ENCODE measurements at places on chromosomes 1 and 21. TPM values are rescaled to one million over a fixed set of nuclear protein-coding genes. Genes with fewer than 3 reads are reported as not detected.

- no peak for DNase-seq
Observed at GRCh38 chr1:36387141-36387949, 1.6 kb upstream of the STK40 start.

- no peak for DNase-seq
Observed at GRCh38 chr1:234582681-234583301, 27.2 kb downstream of the IRF2BP2 start.

DNA sequence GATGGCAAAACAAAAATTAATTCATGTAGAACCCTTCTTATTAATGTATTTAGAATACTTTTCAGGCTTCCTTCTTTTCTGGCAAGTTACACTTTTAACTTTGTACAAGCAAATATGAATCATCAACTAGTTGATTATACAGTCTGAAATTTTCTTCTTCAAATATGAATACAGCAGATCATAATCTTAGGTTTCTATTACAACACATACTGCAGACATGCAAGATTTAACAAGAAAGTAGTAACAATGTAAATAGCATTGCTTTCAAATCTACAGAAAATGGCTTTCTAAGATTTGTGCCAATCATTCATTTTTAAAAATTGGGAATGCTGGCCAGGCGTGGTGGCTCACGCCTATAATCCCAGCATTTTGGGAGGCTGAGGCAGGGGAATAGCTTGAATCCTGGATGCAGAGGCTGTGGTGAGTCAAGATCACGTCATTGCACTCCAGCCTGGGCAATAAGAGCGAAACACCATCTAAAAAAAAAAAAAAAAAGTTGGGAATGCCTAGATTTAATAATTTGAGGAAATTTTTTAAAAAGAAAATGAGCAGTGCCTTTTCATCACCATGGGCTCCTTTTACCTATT, 68.4 kb upstream of the DPYD start:
- no peak for DNase-seq

DNA sequence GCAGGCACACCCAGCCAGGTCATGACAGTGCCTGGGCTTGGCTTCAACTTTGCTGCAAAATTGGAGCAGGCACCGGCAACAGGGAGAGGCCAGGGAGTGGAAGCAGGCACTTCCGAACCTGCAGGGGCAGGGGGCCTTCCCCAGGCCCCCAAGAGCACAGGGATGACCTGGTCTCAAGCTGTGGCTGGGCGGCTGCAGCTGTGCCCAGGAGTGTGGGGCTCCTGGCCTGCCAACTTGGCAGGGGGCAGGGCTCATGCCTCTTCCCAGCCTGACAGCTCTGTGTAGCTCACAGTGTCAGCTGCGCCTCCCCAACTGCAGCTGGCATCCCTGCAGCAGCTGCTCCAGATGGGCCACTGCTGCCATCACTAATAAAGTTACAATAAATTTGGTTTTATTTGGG, 51.5 kb upstream of the SCYL3 start:
- DNase-seq = no peak

DNA sequence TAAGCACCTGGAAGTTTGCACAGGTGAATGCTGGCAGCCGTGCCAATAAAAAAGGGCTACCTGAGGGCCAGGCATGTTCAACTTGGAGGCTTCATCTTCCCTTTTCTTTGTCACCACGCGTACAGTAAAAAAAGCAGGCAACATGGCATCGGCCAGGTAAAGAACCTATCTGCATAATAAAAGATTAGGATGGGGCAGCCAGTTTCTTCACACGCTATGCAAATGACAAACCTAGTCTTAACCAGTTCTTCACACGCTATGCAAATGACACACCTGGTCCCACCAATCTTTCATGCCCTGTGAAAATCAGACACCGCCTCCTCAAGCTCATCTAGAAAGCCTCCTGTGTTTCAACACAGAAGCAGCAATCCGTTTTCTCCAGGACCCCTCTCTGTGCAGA, 413.4 kb downstream of the HLX start:
- no peak for DNase-seq

- peak; percentile 60 for DNase-seq
Observed at GRCh38 chr21:38798481-38798882, 7.2 kb upstream of the ETS2 start.

DNA sequence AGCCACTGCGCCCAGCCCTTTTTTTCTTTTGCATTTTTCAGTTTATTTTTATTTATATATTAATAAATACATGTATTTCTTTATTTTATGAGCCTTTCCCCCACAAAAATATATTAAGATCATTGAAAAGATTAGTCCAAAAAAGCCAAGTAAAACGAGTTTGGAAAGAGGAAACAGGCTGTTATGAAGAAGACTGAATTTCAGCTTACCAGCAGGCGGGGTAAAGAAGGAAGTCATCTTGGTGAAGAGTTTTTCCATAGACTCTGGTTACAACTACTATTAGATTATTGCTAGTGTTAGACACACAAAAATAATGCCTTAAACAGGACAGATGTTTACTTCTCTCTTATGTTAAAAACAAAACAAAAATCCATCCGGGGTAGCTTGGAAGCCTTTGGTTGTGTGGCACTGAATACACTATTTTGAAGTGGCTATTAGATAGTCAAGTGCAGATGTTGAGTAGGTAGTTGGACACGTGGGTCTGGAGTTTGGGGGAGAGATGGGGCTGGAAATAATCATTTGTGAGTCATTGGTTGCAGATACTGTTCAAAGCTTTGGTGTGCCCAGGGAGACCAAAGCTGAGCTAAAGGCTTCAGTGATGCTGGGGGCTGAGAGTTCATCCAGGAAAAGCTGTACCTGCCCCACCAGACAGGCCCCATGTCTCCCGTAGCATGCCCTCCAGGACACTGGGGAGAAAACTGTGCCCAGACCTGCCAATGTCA, 8.7 kb upstream of the LRRC71 start:
- no peak for DNase-seq

DNA sequence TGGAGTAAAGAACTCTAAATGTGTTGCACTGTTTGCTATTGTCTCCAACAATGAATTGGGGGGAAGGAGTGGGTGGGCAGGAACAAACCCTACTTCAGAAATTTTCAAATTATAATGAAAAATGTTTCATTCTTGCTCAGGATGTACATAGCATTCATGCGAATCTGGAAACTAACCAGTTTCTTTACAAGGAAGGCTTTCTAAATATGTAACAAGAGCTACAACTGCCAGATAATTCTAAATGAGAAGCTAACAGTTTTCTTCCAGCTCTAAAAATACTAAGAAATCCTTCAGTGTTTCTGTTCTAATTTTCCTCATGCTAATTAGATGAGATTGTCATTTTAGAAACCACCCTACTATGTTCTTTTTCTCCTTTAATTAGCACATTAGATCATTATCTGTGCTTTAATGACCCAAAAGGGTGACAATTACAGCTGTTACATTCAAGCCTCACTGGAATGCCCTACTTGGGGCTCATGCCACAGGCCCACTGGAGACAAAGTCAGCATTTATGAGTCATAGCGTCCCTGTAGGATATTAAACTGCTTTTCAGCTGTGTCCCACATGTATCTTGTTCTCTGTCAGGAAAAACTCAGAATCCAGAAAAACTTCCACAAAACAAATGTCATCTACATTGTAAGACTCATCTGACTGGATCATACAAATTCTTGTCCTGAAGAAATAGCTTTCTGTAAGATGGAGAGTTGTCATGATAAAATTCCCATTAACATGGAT, 804.6 kb upstream of the CXADR start:
- no peak for DNase-seq

DNA sequence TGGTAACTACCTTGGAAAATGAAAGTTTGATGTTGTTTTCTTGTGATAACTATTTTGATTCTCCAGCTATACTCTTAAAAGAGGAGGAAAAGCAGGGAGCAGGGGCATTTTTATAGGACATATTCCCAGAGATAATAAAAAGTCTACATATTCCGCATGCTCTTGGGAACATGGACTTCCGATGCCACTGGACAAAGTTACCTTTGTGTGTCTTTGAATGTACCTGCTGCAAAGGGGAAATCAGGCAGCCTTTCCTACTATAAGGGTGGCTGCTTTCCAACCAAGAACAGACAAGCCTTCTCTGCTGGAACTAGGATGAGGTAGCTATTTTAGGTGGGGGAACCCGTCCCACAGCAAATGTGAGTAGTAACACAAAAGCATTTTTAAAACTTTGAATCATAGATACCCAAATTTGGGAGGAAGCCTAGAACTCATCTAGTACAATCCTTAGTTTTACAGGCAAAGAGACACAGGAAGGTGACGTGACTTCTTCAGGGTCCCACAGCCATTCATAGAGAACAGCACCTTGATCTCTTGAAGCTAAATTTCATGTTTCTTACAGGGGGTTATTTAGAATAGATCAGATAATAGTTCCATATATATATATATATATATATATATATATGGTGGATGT, 179.9 kb downstream of the FASLG start:
- no peak for DNase-seq

DNA sequence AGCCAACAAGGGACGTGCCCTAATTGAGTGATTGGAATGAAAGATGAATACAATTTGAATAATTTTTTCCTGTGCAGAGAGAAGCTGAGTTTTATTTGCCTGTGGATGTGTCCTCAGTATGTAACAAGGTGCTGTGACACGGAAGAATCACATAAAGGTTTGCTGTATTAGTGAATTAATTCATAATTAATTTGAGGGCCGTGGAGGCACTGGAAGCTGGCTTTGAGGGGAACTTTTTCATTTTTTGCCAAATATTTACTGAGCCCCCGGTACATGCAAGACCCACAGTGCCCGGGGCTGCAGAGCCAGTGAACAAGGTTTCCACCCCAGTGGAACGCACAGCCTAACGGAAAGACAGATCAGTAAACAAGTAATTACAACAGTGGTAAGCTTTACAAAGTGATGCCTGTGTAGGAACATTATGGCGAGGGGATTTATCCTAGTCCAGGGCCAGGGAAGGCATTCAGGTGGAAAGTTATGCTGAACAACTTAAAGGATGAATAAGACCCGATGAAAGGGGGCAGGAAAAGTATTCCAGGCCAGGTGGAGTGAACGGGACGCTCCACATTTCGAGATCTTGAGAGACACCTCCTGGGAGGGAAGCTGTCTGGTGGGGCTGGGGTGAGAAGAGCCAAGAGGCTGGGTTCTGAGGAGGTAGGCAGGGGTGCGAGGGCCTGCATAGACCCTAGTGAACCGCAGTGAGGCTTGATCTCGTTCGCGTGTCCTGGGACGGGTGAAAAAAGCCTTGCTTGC, 773 bp upstream of the RCC2 start:
- no peak for DNase-seq

GRCh38 chr1:246447501-246447900, 59.6 kb downstream of the SMYD3 start:
- no peak for DNase-seq

GRCh38 chr21:31283025-31283424, 61.0 kb downstream of the TIAM1 start:
- no peak for DNase-seq

DNA sequence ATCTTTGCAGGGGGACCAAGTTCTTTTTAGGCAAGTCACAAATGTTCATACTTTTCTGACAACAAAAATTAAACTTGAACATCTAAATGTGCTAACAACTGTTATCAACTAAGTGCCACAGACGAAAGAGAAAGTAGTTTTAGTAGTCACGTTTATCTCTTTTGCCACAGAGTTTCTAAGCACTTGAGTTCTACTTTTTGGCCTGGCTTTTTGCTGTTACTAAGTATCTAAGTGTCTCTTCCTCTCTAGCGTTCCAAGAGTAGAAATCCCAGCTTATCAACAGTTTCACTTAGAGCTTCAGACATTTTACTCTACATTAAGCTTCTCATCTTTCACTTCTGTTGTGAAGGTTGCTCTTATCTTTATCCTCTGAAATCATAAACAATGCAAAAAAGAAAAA, 34.2 kb downstream of the GATAD2B start:
- no peak for DNase-seq

DNA sequence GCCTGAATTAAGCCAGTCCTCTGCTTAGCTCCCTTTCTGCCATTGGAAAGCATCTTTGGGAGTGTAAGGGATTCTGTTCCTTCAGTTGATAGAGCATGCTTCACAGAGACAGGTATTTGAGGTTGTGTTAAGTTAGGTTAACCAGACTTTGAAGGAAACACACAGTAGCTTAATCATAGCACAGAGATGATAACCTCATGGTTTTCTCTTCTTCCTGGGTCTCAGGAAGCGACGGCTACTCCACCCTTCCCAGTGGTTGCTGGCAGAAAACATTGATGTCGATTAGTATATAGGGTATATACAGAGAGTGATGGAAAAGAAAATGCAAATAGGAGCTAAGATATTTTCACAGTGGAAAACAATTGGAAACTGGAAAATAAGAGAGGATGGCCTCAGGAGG, 42.0 kb downstream of the S1PR1 start:
- DNase-seq = no peak

The MAP3K21 gene
- 11.9 TPM for total RNA-seq

The CD52 gene
- 21.1 TPM for total RNA-seq

The HSD11B1 gene
- total RNA-seq = 5.7 TPM

The SIM2 gene
- total RNA-seq = 0.14 TPM

The HTR6 gene
- total RNA-seq = not detected

The TRIM46 gene
- 0.83 TPM for total RNA-seq

The SH2D5 gene
- 0.23 TPM for total RNA-seq

The C1orf141 gene
- not detected for total RNA-seq
